ENCODE measurements at places on chromosomes 6 and 20.
A peak's percentile ranks its signal among the peaks of the same experiment; 100 is the strongest.

- no peak for DNase-seq
Measured at GRCh38 chr20:16025084-16025483, 548.2 kb downstream of the KIF16B start.

DNA sequence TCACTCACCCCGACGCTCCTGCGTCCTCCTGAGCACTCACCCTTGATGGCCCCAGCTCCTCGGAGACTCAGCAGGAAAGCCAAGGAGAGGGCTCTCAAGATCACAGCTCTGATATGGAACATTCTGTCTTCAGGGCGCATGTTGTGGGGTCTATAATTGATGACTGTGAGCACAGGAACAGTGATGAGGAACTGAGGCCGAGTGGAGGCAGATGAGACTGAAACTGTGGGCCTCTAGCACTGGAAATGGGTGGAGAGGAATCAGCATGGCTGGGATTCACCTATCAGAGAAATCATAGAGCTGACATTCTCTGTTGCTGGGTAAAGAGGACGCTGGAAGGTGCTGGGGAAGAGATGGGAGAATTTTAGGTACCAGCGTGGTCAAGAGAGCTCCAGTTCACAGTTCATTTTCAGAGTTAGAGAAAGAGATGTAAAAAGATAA, at the start of gene HLA-DPA1:
TSS of gene HLA-DPA1 (minus strand) at position 219 of the 441 bp plus-strand sequence.
- peak; percentile 22 for DNase-seq

DNA sequence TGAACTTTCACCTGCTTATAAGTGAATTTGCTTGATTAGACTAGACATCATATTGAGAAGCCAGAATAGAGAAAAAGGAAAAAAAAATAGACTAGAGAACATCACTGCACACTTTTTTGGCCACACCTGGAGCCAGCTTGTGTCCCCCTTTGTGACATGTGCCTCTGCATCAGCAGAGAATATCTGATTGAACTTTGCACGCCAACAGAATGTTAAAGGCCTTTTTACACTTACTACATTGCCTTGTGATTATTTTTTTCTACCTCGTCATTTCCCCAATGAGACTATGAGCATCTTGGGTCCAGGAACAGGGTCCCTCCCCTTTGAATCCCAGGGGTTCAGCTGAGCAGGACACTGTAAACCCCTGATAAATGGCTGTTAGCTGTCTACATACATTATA, 17.2 kb upstream of the ZNF133 start:
- no peak for DNase-seq

GRCh38 chr6:69758214-69758613, 38.6 kb downstream of the LMBRD1 start:
- no peak for DNase-seq

DNA sequence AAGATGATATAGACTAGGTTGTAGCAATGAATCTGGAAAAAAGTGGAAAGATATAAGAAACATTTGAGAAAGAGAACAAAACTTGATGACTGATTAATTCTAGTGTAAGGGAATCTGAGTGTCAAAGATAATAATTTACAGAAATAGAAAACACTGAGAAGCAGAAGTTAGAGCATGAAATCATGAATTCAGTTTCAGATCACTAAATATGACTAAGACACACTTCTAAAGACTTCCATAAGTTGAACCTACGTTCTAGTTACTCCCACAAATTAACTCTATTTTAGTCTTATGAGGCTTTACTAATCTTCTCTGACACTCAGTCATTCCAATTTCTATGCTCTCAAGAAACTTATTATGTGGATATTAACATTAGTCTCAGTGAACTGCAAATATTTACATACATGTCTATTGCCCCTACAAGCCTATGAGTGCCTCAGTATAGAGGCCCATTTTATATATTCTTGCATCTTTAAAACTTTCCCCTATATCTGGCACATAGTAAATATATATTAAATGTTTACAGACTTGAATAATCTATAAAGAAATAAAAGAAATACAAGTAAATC, 30.4 kb downstream of the IBTK start:
- DNase-seq: no peak

GRCh38 chr6:87919001-87919400, 128.6 kb upstream of the SPACA1 start:
- no peak for DNase-seq

- DNase-seq: no peak
Measured at GRCh38 chr6:9933677-9934076, 481.2 kb downstream of the TFAP2A start.
